ENCODE measurements at places on chromosomes 4 and X.
A peak's percentile ranks its signal among the peaks of the same experiment; 100 is the strongest.

DNA sequence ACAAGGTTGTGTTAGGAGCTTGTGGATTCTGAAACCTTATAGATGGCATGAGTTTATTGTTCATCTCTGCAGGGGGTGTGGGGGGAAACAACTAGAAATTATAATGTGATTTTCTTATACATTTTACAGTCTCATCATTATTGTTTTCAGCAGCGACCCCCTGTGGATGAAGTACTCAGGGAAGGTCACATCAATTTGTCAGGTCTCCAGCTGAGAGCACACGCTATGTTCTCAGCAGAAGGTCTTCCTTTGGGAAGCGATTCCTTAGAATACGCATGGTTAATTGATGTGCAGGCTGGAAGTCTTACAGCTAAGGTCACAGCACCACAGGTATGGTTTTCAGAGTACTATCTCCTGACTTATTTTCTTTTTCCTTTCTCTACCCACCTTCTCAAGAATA is 72.2 kb downstream of the BLTP1 start:
- DNase-seq: no peak
- H3K36me3 ChIP-seq: peaks cover 20% of the 10 kb centered on the region
- H3K27ac ChIP-seq: no peak overlapping the region
- H3K4me3 ChIP-seq: no peak overlapping the region
- peaks cover 8% of the 10 kb centered on the region for H3K4me1 ChIP-seq

- H3K36me3 ChIP-seq: no peaks in the 10 kb centered on the region
- no peak overlapping the region for H3K4me3 ChIP-seq
- no peak for DNase-seq
- H3K4me1 ChIP-seq: no peaks in the 10 kb centered on the region
- H3K27me3 ChIP-seq: no peaks in the 10 kb centered on the region
These were observed 524.3 kb upstream of the MAGEB2 start for GRCh38 chrX:29691044-29691443.

DNA sequence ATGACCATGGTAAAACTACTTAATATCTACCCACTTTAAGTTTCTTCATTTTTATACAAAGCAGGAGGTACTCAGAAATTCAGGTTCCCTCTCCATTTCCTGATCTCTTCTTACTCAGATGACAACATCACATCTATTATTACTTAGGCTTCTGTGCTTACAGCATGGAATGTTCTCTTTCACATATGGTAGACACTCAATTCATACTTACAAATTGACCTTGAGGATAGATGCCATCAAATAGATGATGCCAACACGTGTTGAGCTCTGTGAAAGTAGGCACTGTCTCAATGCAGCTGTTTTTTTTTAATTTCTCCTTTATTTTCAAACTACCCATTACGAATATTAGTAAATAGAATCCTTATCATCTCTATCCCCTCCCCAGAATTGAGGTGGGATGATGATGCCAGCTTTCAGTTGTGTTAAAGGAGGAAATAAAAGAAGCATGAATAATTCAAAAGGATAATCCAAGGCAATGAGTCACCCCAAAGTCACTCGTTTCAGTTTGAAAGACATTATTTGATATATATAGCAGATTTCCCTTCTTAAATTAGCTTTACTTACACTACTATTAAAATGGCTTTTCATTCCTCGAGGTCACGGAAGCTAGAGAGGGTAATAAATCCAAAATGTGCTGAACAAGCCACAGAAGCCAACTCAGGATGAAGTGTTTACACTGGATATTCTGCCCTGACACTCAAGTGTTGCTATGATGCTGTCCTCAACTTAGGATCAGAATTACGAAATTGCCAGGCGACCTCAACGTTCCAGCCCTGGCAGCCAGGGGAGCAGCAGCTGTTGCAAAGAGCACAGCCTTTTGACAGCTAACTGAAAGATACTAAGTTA is 124.2 kb upstream of the EOLA2 start:
- H3K4me1 ChIP-seq: no peaks in the 10 kb centered on the region
- no peak overlapping the region for H3K4me3 ChIP-seq
- DNase-seq: no peak
- H3K27ac ChIP-seq: no peak overlapping the region
- H3K27me3 ChIP-seq: no peaks in the 10 kb centered on the region

DNA sequence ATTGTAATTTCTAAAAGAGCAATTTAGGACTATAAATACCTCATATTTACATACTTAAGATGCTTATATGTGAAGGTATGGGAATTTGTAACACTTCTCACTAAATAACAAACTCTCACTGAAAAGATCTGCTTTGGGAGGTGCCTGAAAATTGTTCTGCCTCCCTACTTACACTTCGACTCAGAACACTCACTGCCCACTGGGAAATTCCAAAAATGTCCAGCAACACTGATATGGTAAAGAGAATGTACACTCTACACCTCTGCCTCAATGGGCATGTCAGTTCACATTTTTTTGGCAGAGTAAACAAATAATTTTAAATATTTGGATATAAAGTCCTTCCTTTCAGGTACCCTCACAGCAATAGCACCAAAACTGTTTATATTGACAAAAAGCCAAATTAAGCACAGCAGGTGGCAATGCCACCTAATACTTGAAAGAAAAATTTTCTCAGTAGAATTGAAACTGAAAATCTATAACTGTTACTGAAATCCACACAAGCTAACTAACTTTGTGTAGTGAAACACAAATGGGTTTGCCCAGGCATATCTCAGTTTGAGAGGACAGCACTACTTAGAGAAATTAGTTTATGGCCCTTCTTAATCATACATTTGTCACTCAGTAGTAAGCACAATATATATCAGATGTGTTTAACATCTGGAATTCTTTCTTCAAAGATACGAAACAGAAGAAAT is 67.1 kb downstream of the PRDM5 start:
- DNase-seq: no peak
- H3K4me3 ChIP-seq: no peak overlapping the region
- H3K36me3 ChIP-seq: no peaks in the 10 kb centered on the region
- H3K27ac ChIP-seq: no peak overlapping the region

DNA sequence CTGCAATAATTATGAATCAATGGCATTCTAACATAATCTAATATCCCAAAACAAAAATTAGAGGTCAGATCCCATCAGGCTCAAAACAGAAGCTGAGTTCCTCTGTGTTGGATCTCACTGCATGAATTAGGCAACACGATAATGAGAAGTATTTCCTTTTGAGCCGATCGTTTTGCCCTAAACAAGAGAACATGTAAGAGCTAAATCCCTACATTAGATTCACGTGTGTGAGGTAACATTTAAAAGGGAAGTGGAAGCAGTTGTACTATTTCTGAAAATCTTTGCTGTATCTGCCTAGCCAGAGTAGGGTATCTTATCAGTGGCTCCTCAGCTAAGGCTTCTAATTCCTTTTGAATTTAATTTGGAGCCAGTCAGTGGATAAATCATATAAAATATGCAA is 115.6 kb downstream of the C4orf51 start:
- H3K27ac ChIP-seq: no peak overlapping the region
- no peak overlapping the region for H3K4me3 ChIP-seq
- H3K4me1 ChIP-seq: no peaks in the 10 kb centered on the region
- DNase-seq: no peak
- no peaks in the 10 kb centered on the region for H3K27me3 ChIP-seq

- no peaks in the 10 kb centered on the region for H3K4me1 ChIP-seq
- H3K27me3 ChIP-seq: no peaks in the 10 kb centered on the region
- no peak overlapping the region for H3K27ac ChIP-seq
- no peak overlapping the region for H3K4me3 ChIP-seq
- no peak for DNase-seq
These were observed 34.8 kb upstream of the DCK start for GRCh38 chr4:70958681-70959080.

DNA sequence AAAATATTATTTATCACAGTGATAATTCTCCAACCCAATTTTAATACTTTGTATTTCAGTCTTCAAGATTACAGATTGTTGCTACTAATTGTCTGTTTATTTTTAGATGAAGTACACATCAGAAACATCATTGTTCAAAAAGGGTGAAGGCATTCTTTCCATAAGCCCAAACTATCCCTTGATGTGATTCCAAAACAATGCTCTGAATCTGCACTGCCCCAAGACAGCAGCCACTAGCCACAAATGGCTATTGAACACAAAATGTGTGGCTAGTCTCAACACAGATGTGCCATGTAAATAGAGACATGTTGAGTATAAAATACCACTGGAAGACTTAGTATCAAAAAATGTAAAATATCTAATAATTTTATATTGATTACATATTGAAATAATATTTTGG is 150.7 kb upstream of the MAB21L2 start:
- H3K4me3 ChIP-seq: no peak overlapping the region
- H3K36me3 ChIP-seq: no peaks in the 10 kb centered on the region
- H3K27ac ChIP-seq: no peak overlapping the region
- no peaks in the 10 kb centered on the region for H3K4me1 ChIP-seq

GRCh38 chrX:153865321-153865580 is 20.7 kb downstream of the L1CAM start:
- DNase-seq: no peak
- H3K27ac ChIP-seq: no peak overlapping the region
- no peaks in the 10 kb centered on the region for H3K27me3 ChIP-seq
- no peaks in the 10 kb centered on the region for H3K4me1 ChIP-seq
- H3K4me3 ChIP-seq: no peak overlapping the region

DNA sequence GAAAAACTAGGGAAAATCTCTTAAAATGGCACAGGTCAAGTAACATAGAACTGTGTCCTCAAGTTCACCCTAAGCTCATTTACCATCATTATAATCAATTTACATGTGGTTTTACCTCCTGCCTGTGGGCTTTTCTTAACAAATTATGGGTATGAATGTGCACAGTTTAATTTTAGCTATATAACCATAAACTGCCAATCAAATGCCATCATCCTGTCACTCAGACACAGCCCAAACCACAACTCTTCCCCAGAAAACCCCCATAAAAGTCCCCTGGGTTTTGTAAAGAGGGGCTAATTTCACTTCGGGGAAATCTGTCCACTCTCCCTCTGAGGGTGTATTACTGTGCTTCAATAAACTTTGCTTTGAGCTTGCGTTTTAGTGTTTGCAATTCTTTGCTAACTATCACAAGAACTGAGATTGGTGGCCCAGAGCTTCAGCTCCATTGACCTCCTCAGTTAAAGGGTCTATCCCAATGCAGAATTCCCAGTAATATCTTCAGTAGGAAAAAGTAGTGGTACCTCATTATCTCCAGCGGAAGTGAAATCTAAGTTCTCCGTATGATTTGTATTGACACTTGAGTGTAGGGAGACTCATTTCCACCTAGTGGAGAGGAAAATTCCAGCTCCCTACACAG is 394.6 kb downstream of the SPOCK3 start:
- no peaks in the 10 kb centered on the region for H3K36me3 ChIP-seq
- no peak overlapping the region for H3K27ac ChIP-seq
- H3K27me3 ChIP-seq: no peaks in the 10 kb centered on the region
- H3K4me1 ChIP-seq: no peaks in the 10 kb centered on the region
- no peak for DNase-seq
- H3K4me3 ChIP-seq: no peak overlapping the region

DNA sequence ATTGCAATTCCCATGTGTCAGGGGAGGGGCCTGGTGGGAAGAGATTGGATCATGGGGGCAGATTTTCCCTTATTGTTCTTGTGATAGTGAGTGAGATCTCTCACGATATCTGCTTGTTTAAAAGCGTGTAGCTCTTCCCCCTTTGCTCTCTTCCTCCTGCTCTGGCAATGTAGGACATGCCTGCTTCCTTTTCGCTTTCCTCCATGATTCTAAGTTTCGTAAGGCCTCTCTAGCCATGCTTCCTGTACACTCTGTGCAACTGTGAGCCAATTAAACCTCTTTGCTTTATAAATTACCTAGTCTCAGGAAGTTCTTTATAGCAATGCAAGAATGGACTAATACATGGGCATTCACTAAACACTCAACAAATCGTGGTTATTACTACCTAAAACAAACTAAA is 37.2 kb upstream of the PAPSS1 start:
- DNase-seq: no peak
- H3K27ac ChIP-seq: no peak overlapping the region
- no peak overlapping the region for H3K4me3 ChIP-seq
- H3K4me1 ChIP-seq: no peaks in the 10 kb centered on the region

DNA sequence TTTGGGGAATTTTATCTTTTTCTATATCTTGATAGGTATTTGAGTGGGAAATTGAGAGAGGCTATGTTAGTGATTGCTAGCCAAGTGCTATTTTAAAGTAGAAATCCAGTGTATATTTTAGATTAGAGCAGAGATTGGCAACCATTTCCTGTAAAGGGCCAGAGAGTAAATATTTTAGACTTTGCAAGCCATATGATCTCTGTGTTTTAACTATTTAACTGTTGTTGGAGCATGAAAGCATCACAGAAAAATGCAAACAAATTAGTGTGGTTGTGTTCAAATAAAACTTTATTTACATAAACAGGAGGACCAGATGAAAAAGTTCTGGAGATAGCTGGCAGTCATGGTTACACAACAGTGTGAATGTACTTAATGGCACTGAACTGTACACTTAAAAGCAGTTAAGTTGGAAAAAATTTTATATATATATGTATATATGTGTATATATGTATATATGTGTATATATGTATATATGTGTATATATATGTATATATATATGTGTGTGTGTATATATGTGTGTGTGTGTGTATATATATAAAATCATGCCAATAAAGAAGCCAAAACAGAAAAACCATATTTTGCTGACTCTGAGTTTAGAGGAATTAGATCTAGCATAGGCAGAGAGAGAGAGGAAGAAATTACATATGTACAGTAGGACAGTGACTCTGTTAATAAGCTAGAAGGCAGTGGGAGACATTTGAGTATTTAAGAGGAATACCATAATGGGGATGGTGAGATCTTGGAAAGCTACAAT is 83.4 kb downstream of the TMEM164 start:
- H3K27ac ChIP-seq: no peak overlapping the region
- H3K4me3 ChIP-seq: no peak overlapping the region
- no peak for DNase-seq
- no peaks in the 10 kb centered on the region for H3K36me3 ChIP-seq
- H3K27me3 ChIP-seq: no peaks in the 10 kb centered on the region

DNA sequence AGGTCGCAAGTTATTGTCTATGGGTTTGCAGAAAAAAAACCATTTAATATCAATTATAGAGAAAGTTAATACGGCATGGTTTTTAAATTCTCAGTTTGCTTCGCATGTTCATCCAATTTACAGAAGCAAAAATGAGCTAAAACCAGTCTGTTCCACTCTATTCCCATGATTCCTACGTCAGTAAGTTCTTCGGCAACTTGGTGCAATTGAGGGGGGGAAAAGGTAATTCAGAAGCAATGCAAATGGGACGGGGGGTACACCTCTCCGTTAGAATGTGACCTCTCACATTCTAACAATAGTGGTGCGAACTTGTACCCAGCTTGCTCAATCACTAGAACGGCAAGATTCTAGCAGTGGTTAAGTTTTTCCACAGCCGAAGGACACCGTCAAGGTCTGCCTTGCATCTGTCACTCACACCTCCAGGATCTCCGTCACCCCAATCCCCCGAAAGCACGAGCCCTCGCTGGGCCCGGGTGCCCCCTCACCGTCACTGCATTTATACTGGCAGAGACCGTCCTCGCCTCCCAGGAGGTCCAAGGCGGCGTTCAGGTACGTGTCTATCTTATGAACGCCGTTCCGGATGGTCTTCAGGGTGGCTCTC is 653 bp downstream of the PLA2G12A start:
- H3K36me3 ChIP-seq: no peaks in the 10 kb centered on the region
- H3K4me3 ChIP-seq: peak overlapping the region; percentile 84
- H3K27me3 ChIP-seq: no peaks in the 10 kb centered on the region
- peaks cover 9% of the 10 kb centered on the region for H3K4me1 ChIP-seq
- no peak for DNase-seq
- H3K27ac ChIP-seq: peak overlapping the region; percentile 63

- no peak overlapping the region for H3K27ac ChIP-seq
- no peaks in the 10 kb centered on the region for H3K4me1 ChIP-seq
- H3K27me3 ChIP-seq: no peaks in the 10 kb centered on the region
- no peak overlapping the region for H3K4me3 ChIP-seq
- DNase-seq: no peak
- no peaks in the 10 kb centered on the region for H3K36me3 ChIP-seq
These were observed 12.1 kb downstream of the PJA1 start for GRCh38 chrX:69153060-69153730.
